Stimulated activated CD8-positive, alpha-beta memory T cell treated with anti-CD3 and anti-CD28 coated beads, Interleukin-2, amount 100 ng/mL, for 1 hour (primary cell): ENCODE measurements at places on chromosomes 12 and 14.
A peak's percentile ranks its signal among the peaks of the same experiment; 100 is the strongest.

DNA sequence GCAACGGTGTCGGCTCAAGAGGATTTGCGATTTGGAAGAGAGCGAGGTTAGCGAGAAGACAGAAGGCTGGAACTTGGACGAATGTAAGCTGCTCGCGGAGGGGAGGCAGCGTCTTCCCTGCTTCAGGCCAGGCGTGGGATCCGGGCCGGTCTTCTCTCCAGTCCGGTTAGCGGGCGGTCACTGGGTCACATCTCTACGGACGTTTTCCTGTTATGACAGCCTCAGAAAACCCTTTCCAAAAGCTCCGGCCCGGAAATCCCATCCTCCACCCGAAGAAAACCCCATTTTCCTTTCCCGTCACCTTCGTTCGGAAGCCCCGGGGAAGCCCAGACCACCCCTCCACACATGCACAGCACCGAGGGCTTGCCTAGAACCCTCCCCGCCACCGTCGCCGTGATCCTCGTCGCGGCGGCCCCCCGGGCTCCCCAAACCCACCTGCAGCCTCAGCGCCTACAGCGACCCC, 268 bp downstream of the NDUFB1 start:
- DNase-seq = no peak

DNA sequence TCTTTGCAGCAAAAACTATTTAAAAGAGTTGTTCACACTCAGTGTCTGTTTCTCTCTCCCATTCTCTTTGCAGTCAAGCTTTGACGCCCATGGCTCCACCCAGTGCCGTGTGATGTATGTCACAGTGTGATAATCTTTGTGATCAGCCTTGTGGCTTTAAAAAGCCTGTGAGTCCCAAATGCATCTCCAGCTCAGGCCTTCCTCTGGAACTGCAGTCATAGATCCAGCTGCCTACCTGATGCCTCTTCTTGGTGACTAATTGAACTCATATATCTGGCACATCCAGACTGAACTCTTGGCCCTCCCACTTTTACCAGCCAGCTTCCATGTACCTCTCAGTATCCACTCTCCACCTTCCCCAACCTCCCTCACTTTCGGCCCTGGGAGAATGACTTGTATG, 182.8 kb upstream of the ARHGAP5 start:
- DNase-seq = no peak

DNA sequence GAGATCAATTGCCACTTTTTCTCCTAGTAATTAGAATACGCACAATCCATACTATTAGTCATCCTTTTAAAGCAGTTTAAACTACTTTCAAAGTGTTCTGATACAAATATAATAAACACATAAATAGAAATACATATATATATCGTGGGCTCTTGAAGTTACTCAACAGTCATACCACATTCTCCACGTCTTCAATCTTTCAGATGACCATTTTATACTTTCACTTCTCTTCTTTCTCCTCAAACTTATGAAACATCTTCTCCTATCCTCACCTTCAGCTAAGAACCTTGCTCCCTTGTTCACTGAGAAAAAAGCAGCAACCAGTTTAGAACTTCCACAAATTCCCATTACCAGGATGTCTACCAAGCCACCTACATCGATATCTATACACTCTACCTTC, 19.2 kb downstream of the CEP290 start:
- DNase-seq = no peak

DNA sequence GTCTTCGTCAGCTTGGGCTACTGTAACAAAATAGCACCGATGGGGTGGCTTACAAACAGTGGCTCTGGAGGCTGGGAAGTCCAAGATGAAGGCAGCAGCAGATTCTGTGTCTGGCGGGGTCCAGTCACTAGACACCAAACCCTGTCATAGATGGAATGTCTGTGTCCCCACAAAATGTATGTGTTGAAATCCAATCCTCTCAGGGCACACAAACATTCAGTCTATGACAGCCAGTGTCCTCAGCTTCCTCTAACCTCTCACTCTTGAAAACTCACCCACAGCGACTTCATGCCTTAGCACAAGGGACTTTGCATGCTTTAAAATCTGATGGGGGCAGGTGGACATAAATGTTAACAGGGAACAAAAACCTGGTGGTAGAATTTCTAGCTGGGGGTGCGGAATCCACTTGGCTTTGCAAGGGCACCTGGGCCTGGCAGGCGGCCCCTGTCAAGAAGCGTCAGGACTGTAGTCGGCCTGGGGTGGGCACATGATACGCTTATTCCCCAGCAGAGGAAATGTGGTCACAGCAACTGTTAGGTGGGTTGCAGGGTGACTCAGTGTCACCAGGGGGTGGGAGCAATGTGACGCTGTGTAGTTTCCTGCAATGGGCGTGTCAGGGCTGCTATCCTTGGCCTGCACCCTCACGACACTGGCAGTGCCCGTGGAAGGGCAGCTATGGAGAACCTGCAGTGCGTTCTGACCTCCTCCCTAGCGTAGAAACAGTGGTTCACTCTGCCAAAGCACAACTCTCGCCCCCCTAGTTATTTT, 17.7 kb downstream of the RIN3 start:
- DNase-seq = peak; percentile 70

DNA sequence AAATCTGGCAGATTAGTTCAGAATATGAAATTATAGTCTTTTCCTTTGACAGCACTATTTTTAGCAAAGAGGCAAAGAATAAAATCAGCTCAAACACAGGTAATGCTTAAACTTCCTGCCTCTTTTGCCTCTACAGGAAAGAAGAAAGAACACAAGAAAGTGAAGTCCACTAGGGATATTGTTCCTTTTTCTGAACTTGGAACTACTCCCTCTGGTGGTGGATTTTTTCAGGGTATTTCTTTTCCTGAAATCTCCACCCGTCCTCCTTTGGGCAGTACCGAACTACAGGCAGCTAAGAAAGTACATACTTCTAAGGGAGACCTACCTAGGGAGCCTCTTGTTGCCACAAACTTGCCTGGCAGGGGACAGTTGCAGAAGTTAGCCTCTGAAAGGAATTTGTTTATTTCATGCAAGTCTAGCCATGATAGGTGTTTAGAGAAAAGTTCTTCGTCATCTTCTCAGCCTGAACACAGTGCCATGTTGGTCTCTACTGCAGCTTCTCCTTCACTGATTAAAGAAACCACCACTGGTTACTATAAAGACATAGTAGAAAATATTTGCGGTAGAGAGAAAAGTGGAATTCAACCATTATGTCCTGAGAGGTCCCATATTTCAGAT, 17.4 kb downstream of the TMPO start:
- no peak for DNase-seq

GRCh38 chr14:36505181-36505815, 14.7 kb downstream of the NKX2-1 start:
- DNase-seq = no peak
